ENCODE measurements at places on chromosomes 4 and X.

DNA sequence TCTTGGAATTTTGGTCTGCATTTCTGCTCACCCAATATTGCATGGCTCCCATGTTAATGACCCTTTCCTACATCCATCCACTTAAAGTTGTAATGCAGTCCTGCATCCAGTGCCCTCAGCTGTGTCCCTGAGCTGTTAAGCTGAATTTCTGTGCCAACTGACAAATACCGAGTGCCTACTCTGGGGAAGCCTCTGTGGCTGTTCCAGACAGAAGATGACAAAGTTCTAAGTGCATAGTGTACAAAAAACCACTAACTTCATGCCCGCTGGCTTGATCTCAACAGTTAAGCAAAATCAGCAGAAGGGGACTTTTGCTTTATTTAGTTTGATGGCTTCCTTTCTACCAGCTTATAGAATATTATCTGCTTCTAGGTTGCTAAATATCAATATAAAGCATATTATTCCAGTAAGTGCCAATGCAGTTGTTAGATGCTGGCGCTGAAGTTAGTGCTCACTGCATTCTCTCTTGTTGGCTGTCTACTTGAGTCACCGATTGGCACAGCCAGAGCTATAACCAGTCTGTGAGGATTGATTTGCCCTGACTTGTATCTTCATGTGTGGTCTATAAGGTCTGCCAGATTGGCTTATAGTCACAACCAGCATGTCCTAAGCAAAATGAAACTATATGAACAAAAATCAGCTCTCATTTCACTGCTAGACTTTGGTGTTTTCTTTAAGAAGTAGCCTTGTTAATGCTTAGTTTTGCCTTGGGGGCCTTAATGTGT, 98.9 kb downstream of the KLHL8 start:
- DNase-seq: no peak

- DNase-seq: peak; percentile 69
Observed at GRCh38 chr4:29717287-29718057, 1002.7 kb upstream of the PCDH7 start.

- no peak for DNase-seq
Observed at GRCh38 chr4:15428611-15429010, 778 bp downstream of the C1QTNF7 start.

GRCh38 chrX:18542905-18543304, 117.5 kb downstream of the CDKL5 start:
- DNase-seq: no peak

DNA sequence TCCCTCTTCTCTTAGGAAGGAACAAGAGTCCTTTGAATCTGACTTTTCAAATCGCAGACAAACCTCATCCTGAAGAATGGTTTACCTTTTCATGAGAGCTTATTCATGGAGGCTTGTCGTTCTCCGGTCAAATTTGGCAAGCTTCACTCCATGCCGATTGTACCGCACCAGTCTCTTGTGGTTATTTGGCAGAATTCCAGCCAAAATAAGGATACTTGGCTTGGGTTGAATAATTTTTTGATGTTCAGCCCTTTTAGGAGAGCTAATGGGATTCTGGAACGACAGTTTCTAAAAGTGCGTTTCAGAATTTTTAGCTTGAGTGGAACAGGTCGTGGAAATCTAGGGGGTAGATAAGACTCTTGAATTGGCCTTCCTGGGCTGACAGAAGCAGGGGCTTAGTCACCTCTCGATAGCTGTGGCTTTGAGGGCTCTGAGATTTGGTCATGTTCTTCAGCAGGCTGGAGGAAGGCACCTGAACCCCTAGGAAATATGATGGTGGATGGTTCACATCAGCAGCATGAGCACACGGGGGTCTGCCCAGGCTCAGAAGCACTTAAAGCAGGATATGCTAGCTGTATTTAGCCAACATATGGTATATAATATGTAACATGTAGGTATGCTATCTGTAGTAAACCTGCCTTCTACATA, 1.5 kb downstream of the KLHL2 start:
- no peak for DNase-seq

- DNase-seq: no peak
Observed at GRCh38 chr4:105896461-105896942, 1.2 kb downstream of the NPNT start.

GRCh38 chr4:76600447-76600846, 165.4 kb downstream of the SHROOM3 start:
- peak; percentile 50 for DNase-seq

GRCh38 chrX:20514358-20514757, 247.6 kb upstream of the RPS6KA3 start:
- peak; percentile 93 for DNase-seq

DNA sequence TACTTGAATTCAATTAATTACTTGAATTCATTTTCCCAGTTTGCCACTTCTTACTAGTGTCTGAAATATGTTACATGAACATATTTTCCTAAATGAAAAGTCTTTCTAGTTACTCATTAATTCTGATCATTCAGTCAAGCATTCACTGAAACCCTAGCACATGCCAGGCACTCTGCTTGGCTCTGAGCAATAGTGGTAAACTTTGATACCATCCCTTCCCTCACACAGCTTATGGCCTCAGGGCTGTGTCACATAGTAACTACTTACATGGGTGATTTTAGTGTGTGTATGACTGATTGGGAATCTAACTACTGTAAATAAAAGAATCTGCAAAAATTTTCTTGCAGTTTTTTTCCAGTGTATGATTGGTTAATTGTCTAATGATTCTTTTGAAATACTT, 32.7 kb downstream of the METAP1 start:
- DNase-seq: no peak

- peak; percentile 39 for DNase-seq
Observed at GRCh38 chr4:6200011-6200921, at the start of gene JAKMIP1. Gene JAKMIP1 (minus strand): TSS chr4:6200549. CDS start chr4:6112850, 87,699 bp downstream.

GRCh38 chr4:71553605-71554004, 214.8 kb downstream of the SLC4A4 start:
- DNase-seq: peak; percentile 1

DNA sequence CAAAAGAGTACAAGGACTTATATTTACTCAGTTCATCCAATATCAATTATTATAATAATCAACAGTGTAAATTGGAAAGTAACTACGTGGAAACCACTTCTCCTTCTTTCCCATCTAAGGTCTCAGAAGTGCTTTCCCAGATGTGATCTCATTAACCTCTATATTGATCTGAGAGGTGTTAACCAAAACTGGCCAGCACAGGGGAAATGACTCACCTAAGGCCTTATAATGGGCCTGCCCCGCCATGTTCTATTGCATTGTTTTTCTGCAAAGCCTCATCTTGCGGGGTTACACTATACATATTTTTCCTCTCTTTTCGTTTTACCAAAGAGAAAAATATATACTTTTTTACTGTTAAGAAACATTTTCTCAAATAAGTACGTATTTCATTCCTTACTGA, 20.5 kb downstream of the RAB40A start:
- DNase-seq: no peak

DNA sequence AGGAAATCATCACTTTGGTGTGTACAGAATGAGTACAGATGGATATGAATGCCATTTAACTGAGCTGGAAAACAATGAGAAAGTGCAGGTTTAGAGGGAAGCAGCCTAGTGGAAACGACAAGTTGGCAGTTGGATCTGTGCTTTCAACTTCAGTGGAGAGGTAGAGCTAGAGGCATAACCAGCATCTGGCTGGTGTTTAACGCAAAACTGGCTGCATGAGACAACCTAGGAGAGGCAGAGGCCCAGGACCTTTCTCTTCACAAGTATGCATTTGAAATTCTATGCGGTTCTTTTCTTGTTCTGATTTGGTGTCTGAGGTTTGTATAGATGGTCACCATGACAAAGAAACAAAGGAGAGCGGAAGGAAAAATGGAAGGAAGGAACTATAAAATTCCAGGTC, 63.1 kb downstream of the ANXA5 start:
- DNase-seq: no peak

DNA sequence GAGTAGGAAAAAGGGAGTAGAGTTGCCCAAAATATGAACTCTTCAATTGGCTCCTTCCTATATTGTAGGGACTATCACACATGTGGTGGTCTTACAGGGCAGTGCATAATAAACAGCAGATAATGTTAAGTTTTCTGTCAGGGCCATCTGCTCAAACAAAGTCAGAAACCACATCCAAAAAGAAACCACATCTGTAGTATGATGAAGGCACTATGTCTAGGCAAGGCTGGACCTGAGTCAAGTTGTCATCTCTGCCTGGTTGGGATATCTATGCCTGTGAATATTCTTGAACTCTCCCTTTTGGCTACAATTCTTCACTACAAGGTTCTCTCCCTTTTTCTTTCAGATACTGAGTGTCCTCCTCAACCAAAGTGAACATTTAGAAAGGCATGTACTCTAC, 109.4 kb upstream of the C1GALT1C1 start:
- DNase-seq: no peak

- DNase-seq: no peak
Observed at GRCh38 chr4:80646061-80646460, 310.5 kb downstream of the CFAP299 start.

DNA sequence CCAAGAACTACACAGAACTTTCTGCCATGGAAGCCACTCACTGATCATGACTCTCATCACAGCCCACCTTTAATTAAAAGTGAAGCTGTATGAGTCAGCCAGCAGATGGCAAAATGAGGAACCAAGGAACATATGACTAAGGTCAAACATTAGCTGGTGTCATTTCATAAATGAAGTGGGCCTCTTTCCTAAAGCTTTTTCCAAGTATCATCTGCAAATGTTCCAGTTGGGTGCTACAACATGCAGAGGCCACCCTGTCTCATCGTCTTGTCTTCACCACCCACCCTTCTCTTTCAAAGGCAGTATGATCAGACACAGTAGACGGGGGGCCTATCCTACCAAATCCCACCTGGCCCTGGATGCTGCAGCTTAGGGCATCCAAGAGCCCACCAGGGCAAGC, 9.2 kb upstream of the EOLA1 start:
- DNase-seq: no peak

GRCh38 chr4:156654410-156654809, 317.2 kb downstream of the PDGFC start:
- DNase-seq: no peak

GRCh38 chrX:134886002-134886596, 104.7 kb upstream of the SMIM10 start:
- peak; percentile 25 for DNase-seq

DNA sequence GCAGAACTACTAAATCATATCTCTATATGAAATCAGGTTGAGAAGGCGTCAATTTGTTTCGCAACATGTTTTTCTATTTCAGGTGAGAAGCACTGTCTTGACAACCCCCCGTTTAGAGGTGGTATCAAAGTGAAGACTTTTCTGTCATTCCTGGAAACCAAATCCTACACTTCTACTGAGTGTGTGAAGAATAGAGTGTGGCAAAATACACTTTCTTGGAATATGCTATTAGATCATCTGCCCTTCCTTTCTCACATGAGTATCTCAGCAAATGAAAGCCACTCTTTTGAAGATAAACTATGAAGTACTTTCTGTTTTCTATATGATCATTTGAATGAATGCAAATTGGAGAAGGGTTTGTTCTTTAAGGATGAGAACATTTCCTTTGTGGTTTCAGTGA, 174.0 kb upstream of the FMR1 start:
- DNase-seq: no peak

GRCh38 chr4:35106091-35106734, 1138.1 kb downstream of the ARAP2 start:
- DNase-seq: no peak

- DNase-seq: peak; percentile 55
Observed at GRCh38 chr4:20251796-20252655, at the start of gene SLIT2. Gene SLIT2 (plus strand): TSS chr4:20251905. CDS start chr4:20253816, 1,911 bp downstream.

GRCh38 chrX:117985241-117985640, 131.4 kb downstream of the KLHL13 start:
- DNase-seq: no peak

- DNase-seq: no peak
Observed at GRCh38 chrX:10622197-10622596, 1.8 kb upstream of the MID1 start.

- no peak for DNase-seq
Observed at GRCh38 chrX:119688911-119689321, 4.1 kb downstream of the SEPTIN6 start.

- no peak for DNase-seq
Observed at GRCh38 chr4:15963576-15963975, 601 bp upstream of the FGFBP2 start.

DNA sequence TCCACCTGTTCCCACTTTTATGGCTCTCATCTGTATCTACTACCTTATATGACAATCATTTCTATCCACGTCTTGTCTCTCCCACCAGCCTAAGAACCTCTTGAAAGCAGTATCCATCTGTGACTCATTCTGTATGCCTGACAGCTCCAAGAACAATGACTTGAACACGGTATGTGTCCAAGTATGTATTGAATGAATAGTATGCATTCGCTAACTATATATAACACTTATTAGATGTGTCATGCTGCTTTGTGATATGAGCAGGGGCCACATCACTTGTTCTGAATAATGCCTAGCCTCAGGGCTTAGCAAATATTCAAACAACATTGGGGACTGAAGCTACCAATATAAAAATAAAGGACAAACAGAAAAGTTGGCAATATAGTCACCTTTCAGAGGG, 4.9 kb downstream of the OPHN1 start:
- peak; percentile 50 for DNase-seq

DNA sequence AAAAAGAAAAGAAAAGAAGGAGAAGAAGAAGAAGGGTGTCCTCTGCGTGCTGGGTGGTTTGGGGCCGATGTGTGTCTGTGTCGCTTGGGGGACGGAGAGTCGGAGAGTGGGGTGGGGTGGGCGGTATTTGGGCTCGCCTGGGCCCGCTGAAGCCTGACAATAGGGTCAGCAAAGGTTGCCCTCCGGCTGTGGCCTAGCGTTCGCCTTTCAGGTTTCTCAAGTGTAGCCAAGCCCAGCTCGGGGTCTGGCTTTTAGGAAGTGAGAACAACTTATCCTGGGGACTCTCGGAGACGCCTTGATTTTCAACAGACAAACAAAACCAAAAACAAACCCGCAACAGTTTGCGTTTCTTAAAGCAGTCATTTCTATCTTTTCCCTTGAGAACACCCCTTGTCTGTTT, 4.1 kb upstream of the SOX3 start:
- DNase-seq: no peak

- DNase-seq: no peak
Observed at GRCh38 chr4:24582235-24582832, 2.0 kb downstream of the DHX15 start.

- no peak for DNase-seq
Observed at GRCh38 chrX:46913667-46914066, 1.4 kb downstream of the JADE3 start.

DNA sequence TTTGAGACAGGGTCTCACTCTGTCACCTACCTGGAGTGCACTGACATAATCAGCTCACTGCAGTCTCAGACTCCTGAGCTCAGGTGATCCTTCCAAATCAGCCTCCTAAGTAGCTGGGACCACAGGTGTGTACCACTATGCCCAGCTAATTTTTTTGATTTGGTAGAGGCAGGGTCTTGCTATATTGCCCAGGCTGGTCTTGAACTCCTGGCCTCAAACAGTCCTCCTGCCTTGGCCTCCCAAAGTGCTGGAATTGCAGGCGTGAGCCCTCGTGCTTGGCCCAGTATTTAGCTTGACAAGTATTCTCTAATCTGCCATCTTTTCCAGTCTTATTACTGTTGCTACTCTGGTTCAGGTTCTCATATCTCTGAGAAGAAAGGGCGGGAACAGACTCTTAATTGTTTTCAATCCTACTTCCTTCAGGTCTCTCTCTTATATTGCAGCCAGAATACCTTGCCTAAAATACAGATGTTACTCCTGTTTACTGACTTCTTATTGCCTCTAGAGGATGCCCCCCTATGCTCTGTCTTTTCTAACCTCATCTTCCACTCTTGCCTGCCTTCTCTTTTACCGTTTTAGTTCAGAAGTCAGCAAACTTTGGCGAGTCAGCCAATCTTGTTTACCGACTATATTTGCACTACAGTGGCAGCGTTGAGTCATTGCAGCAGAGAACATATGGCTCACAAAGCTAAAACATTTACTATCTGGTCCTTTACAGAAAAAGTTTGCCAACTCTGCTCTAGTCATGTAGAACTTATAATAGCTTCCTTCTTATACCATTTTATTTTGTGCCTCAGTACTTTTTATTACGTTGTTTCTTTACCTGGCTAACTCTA, 19.0 kb downstream of the MRPL1 start:
- no peak for DNase-seq
